Posterior cingulate gyrus (tissue), 11 donors: ENCODE measurements at places on chromosomes 13 and 19.

- DNase-seq: no peak
These were observed 25.4 kb downstream of the CHST8 start for GRCh38 chr19:33647146-33647545.

DNA sequence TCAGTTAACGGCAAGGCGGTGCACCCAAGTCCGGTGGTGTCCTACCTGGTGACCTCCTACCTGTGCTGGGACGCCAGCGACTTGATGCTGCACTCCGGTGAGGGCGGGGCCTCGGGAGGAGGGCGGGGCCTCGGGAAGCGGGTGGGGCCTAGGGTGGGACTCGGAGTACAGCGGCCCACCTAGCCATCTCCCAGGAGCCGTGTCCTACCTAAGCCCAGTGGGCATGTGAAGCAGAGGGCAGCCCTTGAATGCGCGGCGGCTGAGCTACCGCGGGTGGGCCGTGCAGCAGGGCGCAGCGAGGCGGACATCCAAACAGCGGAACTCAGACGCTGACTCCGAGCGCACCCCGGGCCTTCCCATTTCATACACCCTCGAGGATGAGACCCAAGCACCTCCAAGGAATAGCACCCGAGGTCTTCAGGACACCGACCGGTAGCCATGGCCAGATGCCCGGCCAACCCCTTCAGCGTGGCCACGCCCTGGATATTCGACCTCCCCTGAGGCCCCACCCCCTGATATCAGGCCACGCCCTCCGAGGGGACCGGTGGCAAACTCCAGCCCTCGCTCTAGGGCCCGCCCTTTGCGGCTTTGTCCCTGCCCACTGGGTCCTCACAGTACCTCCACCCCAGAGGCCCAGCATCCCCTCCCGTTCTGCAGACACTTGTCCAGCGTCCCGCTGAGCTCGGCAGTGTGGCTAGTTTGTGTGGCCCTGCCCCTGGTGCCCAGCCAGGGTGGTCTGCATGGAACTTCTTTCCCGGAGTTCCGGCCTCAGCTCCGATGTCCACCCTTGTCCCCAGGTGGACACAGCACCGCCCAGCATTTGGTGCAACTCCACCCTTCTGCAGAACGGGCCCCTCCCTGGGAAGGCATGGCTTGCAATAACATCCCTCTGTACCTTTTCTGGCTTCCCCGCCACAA is 5.4 kb downstream of the KLK1 start:
- DNase-seq: no peak

- DNase-seq: no peak
These were observed 14.5 kb upstream of the MPHOSPH8 start for GRCh38 chr13:19618977-19619376.

- DNase-seq: no peak
These were observed 291.9 kb upstream of the HTR2A start for GRCh38 chr13:47188802-47189201.

- no peak for DNase-seq
These were observed 13.3 kb upstream of the PSMD8 start for GRCh38 chr19:38360839-38361631.

DNA sequence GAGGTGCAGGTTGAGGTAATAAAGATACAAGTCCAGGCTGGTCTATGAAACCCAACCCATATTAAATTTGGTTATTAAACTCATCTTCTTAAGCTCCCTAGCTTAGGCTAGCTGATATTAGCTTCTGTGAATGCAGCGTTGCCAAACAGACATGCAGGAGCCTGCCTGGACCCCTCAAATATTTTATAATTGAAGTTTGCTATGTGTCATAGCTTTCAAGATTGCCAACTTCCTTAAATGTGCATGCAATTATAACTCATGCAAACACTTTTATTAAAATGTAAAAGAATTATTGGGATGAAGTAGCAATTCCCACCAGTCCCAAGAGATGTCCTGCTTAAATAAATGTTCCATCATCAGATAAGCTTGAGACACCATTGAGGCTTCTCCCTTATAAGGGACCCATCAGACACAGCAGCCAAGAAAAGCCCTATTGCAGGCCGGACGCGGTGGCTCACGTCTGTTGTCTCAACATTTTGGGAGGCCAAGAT is 51.3 kb downstream of the MBNL2 start:
- no peak for DNase-seq

DNA sequence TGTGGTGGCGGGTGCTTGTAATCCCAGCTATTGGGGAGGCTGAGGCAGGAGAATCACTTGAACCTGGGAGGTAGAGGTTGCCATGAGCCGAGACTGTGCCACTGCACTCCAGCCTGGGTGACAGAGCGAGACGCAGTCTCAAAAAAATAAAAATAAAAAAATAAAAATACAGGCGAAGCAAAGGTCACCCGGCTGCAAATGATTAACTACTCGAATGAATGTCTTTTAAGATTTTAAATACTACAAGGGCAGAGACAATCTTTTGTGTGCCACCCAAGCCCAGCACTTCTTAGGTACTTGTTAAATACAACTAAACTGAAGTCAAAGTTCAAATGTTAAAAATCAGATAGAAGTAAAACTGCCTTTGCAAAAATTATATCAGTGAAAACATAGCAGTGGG is 6.7 kb downstream of the LNX2 start:
- DNase-seq: no peak
